ENCODE measurements at places on chromosomes 16 and 17.

GRCh38 chr17:30805944-30806456, 18.5 kb downstream of the CRLF3 start:
- no peak for DNase-seq

GRCh38 chr16:88347656-88348376, 34.9 kb upstream of the ZNF469 start:
- no peak for DNase-seq

GRCh38 chr16:14472357-14472756, 157.7 kb downstream of the PARN start:
- DNase-seq: no peak

DNA sequence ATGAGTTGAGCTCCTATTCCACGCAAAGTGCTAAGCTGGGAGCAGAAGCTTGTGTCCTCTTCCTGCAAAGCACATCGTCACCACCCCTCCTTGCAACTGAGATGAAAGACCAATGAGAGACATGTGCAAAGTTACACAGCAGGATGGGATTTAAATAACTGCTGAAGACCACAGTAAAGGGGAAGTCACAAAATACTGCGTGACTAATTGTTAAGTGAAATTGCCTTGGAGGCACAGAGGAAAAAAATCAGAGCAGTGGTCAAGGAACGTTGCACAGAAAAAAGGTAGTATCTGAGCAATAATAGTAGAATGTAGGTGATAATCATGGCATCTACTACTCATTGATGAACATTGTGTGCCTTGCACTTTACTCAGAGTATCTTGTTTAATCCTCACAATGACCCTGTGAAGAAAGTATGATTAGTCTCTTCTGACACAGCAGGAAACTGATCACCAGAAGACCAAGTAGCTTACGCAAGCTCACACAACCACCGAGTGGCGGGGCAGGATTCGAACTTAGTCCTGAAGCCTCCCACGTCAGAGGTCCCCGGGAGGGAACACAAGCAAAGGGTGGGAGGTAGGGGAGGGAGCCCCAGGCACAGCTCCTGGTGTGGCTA, 15.4 kb upstream of the MYO18A start:
- no peak for DNase-seq

GRCh38 chr17:59786536-59787319, 79.3 kb downstream of the VMP1 start:
- peak; percentile 76 for DNase-seq

GRCh38 chr16:47061204-47061603, 82.5 kb downstream of the NETO2 start:
- DNase-seq: no peak

- DNase-seq: no peak
Observed at GRCh38 chr16:86157616-86158247, 258.8 kb downstream of the IRF8 start.

- DNase-seq: no peak
Observed at GRCh38 chr16:70694088-70694867, 8.4 kb upstream of the MTSS2 start.

- no peak for DNase-seq
Observed at GRCh38 chr17:69154267-69154666, 12.6 kb upstream of the ABCA6 start.

DNA sequence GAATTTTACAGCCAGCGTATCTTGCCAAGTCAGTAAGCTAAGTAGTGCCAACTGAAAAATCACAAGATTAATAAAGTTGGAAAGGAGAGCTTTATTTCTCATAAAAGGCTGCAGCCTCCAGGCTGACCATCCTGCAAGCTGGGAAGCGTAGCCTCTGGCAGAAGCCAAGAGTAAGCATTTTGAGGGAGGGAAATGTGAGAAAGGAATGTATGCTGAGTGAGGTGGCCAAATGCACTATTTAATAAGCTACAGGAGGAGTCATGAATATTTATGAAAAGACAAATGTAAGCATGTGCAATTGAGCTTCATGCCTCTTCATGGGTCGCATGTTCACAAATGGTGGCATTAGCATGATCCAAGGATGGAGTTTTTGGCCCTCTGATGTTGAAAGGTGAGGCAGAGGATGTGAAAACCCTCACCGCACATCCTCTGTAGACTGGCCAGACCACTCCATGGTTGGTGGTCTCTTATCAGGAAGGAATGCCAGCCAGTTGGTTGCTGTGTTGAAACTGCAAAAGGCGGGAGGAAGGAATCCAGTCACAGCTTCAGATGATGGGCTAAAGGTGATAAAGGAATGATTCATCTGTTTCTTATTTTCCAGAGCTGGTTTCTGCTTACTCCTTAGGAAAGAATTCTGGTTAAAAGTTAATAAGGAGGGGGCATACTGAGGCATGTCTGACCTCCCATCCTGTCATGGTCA, 9.2 kb downstream of the KRT33B start:
- DNase-seq: no peak

- no peak for DNase-seq
Observed at GRCh38 chr16:13931845-13932244, 11.9 kb downstream of the ERCC4 start.

DNA sequence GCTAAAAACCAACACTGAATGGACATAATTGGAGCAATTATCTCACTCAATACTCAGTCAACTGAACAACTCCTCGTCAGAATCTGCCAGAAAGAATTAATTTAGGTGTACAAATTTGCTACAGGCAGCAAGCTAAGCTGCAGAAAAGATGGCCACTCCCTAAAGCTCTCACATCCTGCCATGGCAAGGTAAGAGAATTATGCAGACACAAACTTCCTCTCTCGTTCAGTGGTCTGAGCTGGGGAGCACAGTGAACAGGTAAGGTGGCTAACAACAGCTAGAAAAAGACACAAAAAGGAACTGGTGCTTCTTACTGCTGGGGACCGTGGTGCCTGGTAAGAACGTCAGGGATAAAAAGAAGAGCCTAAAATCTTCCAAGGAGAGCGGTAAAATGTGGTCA, 74.9 kb upstream of the BCAR1 start:
- DNase-seq: no peak

DNA sequence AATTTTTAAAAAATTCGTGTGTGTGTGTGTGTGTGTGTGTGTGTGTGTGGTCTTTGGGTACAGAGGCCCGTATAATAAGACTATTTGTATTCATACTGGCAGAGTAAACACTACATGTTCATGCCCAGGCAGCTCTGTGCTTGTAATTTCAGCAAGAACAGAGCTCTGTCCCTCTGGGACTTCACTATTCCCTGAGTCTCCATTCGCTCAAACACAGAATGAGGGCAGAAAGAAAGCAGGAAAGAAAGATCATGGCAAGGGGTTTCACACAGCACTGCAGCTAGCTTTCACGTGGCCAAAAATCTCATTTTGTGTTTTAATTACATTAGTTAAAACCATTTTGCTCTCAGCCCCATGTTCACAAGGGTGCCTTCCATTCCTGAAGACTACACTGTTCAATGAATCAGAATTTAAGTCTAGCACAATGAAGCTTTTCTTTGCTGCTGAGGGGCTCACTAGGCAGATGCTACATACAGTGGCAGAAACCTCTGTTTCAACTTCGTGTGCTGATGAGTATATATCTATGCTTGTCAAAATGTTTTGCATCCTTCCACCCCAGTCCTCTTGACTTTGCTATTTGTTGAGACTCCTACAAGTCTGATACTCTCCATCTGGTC, 198.4 kb upstream of the C17orf78 start:
- DNase-seq: no peak

DNA sequence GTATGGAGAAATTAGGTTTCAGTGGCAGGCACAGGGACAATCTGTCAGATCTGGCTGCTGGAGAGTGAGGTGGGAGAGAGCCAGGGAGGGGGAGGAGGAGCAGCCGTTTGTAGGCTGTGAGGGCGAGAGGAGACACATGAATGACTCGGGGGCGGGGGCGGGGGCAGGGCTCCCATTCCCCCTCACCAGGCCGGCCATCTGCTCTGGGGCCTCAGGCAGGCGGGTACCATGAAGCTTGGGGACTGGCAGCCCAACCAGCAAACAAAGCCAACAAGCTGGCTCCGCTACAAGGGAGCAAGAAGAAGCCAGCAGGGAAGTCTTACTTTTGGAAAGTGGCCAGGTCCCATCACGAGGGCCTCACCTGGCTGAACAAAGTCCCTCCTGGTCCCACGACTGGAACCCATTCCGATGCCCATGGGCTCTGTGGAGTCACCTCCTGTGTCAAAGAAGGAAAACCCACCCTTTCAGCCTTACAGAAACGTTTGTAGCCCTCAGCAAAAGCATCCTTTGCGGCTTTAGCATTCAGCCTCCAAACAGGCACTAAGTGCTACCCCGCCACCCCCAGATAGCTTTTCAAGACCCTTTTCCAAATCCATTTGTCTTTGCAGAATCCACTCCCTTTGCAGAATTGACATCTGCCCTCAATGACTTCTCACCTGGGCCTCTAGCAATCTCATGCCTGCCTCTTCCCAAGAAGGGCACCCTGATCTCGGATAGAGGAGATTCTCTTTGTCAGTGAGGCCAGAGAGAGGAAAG, 9.2 kb upstream of the SSTR2 start:
- DNase-seq: no peak

GRCh38 chr17:1724351-1724868, at the start of gene WDR81:
Gene WDR81 (plus strand): TSS chr17:1724704. CDS start chr17:1724960, 256 bp downstream.
- peak; percentile 82 for DNase-seq

DNA sequence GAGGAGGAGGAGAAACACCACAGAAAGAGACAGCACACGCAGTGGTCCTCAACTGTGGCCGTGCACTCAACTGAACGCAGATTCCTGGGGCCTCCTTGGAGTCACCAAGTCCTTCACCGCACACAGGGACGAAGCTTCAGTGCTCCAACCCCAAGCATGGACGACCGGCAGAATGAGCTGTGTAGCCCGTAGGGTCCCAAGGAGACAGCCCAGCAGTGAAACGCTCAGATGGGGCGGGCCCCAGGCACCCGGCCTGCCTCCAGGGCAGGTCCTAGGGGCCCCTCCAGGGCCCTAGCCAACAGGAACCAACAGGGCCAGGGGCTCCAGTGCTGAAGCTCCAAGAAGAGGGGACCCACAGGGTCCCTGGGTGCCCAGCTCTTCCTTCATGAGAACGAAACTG, 13.2 kb downstream of the RAB40B start:
- DNase-seq: no peak

- no peak for DNase-seq
Observed at GRCh38 chr16:19708296-19709205, 9.5 kb downstream of the KNOP1 start.

DNA sequence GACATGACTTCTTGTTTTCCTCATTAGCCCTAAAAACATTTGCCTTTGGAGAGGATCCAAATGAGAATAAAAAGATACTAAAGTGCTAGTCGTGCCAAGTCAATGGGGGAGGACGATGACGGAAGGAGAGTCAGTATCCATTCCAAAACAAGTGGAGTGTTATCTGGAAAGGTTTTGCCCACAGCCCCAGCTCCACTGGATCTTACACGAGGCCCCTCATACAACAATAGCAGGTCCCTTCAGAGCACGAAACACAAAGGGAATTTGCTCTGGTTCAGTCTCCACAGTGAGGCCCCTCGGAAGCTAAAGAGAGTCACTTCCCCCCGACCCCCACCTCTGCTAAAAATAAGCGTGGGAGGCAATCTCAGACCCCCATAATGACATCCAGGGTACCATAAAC, 496.9 kb upstream of the ZFHX3 start:
- DNase-seq: no peak

DNA sequence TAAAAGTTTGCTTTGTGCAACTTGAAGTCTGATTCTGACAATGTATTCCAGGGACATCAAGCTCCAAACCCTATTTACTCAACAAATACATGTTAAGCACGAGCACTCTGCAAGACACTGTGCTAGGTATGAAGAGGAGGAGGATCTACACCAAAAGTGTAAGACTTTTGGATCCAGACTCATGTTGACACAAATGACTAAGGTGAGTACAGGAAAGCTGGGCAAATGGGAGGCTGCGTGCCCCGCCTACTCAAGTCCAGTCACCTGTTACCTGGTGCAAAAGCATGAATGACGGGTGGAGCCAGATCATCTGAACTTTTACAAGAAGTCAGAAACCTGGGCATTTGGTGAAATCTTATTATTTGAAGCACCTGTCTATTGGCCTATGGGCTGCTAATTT, 120.7 kb downstream of the ABCC12 start:
- no peak for DNase-seq

DNA sequence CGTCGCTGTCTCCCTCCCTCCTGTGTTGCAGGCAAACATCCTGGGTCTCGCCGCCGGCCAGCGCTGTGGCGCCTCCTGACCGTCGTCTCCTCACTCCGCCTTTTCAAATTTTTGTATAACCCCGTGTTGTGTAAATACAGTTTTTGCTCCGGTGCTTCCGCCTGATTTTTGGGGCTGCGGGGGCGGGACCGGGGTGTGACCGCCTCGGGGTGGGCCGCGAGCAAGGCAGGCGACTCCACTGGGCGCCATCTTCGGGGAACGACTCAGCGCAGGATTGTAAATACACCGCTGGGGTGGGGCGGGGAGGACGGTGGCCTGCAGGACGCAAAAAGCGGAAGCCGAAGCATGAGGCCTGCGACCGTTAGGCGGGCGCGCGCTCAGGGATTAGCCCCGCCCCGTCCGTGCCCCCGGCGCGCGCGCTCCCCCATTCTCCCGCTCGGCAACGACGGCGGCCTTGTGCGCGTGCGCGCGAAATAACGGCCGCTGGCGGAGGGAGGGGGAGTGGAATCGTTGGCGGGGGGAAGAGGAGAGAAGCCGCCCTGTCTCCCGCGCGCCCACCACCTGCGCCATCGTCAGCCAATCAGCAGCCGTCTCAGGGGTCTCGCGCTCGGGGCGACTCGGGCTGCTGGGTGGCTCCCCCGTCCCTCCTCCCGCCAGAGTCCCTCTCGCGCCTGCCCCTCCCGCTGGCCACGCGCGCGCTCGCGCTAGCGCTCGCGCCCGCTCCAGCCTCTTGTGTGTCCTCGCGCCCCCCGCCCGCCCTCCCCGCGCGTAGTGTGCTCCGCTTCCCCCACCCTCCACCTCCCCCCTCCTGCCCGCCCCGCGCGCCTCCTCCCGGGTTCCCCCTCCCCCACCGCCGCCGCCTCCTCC, 864 bp upstream of the MAZ start:
- peak; percentile 97 for DNase-seq

- no peak for DNase-seq
Observed at GRCh38 chr16:11677959-11678881, 10.0 kb downstream of the SNN start.

- DNase-seq: no peak
Observed at GRCh38 chr17:70292366-70292765, 123.0 kb downstream of the KCNJ2 start.

- no peak for DNase-seq
Observed at GRCh38 chr17:41439375-41439774, 1.4 kb downstream of the KRT38 start.

DNA sequence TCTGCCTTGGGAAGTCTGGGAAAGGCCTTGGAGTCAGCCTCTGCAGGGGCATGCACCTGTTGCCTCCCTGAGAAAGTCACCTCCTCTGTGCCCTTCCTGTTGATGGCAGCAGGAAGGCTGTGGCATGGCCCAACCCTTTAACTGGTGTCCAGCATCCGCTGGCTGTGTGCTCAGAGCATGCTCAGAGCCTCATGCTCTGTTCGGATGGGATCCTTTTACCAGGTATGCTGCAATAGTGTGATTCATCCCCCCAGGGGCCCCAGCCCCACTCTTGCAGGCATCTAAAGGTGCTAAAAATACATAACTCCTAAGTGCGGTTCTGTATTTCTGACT, 24.9 kb downstream of the KLHL36 start:
- DNase-seq: no peak

- no peak for DNase-seq
Observed at GRCh38 chr16:75138636-75139035, 9.7 kb upstream of the ZFP1 start.

GRCh38 chr16:10693889-10694288, 841 bp downstream of the TEKT5 start:
- DNase-seq: no peak

- DNase-seq: no peak
Observed at GRCh38 chr16:105521-105920, 27.5 kb downstream of the MPG start.

GRCh38 chr17:76716146-76716838, 5.5 kb upstream of the MXRA7 start:
- DNase-seq: peak; percentile 35

- DNase-seq: no peak
Observed at GRCh38 chr16:21217121-21217520, 5.7 kb upstream of the ZP2 start.

Measured in T-helper 22 cell (primary cell).